ENCODE measurements at places on chromosomes 16 and 17.

GRCh38 chr17:77738751-77739531, 219.6 kb upstream of the TNRC6C start:
- DNase-seq, result no peak

- no peak for DNase-seq
Observed at GRCh38 chr16:85844169-85844481, 44.6 kb downstream of the COX4I1 start.

GRCh38 chr17:8753976-8754440, 4.3 kb downstream of the SPDYE4 start:
- no peak for DNase-seq

DNA sequence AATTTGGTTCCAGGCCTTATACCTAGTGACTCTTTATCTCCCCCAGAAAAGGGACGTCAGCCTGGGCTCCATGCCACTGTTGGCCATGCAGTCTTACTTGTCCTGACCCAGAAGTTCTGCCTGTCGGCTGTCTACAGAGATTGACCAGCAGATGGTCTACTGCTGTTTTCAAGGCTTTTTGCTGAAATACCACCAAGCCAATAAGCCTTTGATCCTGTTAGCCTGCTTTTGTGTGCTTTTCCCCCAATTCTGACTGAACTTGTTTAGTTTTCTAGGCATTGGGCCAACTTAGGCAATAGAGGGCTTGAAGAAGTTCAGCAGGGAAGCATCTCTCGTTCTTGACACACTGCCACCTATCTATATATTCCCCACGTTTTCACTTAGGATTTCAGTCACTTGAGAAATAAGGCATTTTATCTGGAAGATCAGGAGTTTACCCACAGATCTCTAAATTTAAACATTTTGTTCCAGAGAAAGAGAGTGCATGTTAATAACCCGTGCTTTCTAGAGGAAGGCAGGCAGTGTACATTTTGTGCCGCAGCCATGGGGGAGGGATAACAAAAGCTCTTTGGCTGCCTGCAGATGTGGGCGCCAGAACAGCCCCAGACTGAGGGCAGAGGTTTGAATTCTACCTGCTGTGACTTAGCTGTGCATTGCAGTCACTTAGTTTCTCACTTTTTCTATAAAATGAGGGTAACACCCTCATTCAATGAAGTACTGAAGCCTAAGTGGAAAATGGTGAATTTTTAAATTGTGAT, 12.3 kb upstream of the CARMIL2 start:
- DNase-seq, result no peak

DNA sequence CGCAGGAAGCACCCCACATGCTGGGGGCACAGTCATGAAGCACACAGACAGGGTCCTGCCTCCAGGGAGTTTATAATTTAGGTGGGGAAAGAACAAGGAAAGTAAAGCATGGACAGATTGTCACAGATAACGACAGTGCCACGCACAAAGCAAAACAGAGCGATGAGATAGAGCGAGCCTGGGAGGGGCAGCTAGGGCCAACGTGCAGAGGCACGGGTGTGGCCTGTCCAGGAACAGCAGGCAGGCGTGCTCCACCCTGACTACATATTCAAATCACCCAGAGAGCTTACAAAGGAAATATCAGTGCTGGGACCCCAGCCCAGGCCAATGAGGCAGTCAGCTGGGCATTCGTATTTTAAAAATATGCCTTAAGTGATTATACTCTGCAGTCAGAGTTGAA, 16.8 kb downstream of the LGALS9 start:
- no peak for DNase-seq

GRCh38 chr17:36942019-36942599, 4.8 kb downstream of the LHX1 start:
- no peak for DNase-seq

DNA sequence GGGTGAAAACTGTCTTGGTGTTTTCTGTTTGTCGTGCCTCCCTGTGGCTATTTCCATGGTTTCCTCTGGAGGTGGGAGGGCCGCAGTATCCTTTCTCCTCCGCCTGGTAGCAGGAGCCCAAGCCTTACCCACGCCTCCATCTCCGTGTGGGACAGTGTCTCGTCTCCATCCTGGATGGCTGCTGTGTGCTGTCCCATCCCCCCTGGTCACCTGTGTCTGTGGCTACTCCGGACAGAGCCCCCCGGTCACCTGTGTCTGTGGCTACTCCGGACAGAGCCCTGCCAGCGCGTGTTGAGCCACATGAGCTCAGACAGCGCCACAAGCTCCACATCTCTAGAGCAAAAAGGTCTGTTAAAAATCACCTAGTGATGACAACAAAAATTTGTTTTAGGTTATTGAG, 198.2 kb upstream of the CHMP6 start:
- no peak for DNase-seq

- DNase-seq, result no peak
Observed at GRCh38 chr17:35255316-35255715, 12.4 kb downstream of the SLFN5 start.

DNA sequence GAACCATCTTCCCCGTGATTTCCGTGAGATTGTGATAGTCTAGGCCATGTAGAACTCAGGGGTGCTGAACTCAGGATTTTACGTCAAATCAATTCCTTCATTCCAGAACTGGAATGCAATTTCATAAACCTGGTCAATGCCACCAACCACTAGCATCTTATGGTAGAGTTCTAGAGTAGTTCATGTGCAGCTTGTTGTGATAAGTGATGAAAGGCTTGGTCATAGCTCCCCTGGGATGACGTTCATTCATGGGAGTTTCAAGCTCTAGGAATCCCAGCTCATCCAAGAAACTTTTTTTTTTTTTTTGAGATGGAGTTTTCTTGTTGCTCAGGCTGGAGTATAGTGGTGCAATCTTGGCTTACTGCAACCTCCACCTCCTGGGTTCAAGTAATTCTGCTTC, 3.7 kb upstream of the DPEP2 start:
- DNase-seq, result no peak

DNA sequence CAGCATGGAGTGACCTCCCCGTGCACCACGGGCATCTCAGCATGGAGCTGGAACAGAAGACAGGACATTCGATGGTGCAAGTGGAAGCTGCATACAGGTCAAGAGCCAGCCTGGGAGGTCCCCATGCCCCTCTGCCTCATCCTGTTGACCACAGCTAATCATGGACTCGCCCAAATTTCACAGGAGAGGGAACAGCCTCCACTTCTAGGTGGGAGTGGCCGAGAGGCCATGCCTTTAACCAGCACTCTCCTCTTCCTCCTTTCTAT, 3.8 kb upstream of the SLC47A2 start:
- DNase-seq, result no peak
